ENCODE measurements at places on chromosomes 2 and 18.

DNA sequence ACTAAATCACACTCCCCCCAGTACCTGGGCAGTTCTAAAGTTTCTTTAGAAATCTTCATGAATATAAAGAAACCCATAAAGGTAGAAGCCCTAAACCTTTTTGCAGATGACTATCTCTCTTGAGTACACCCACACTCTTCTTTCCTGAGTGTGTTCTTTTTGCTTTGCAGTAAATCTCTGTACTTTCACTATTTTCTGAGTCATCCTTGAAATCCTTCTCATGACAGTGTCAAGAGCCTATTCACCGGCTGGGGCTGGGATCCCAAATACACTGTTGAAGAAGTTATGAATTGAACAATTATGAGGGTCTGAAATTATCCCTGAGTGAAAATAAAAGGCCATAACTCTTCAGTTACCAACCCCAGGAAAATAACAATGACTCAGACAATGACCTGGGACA is 133.9 kb upstream of the CCDC195 start:
- no peaks in the 10 kb centered on the region for H3K36me3 ChIP-seq
- H3K27me3 ChIP-seq: no peaks in the 10 kb centered on the region
- no peak for DNase-seq

DNA sequence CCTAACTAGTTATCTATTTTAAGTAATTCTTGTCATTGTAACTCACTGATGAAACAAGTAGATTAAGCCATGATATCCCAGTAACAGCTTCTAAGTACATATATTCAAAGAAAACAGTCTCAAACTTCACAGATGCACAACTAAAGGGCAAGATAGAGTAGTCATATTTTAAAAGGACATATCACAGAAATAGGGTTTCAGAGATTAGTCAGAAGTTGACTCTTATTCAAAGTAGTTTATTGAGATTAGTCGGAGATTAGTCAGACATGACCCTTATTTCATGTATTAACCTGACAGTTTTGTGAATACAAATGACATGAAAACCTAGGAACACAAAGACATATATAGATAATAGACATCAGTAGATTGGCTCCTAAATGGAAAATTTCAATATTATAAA is 15.9 kb upstream of the CHAC2 start:
- no peaks in the 10 kb centered on the region for H3K27me3 ChIP-seq
- H3K36me3 ChIP-seq: peaks cover 24% of the 10 kb centered on the region
- H3K4me3 ChIP-seq: no peak overlapping the region
- no peaks in the 10 kb centered on the region for H3K4me1 ChIP-seq
- H3K27ac ChIP-seq: no peak overlapping the region
- DNase-seq: no peak

GRCh38 chr2:213238753-213239495 is 45.3 kb upstream of the SPAG16 start:
- peak overlapping the region; percentile 24 for H3K4me3 ChIP-seq
- peak overlapping the region; percentile 90 for H3K27ac ChIP-seq

- no peaks in the 10 kb centered on the region for H3K27me3 ChIP-seq
- no peak overlapping the region for H3K4me3 ChIP-seq
- peak; percentile 57 for DNase-seq
- no peaks in the 10 kb centered on the region for H3K36me3 ChIP-seq
- H3K4me1 ChIP-seq: peaks cover 10% of the 10 kb centered on the region
- H3K27ac ChIP-seq: no peak overlapping the region
Measured at GRCh38 chr18:34707670-34708069, 2.4 kb upstream of the DTNA start.

DNA sequence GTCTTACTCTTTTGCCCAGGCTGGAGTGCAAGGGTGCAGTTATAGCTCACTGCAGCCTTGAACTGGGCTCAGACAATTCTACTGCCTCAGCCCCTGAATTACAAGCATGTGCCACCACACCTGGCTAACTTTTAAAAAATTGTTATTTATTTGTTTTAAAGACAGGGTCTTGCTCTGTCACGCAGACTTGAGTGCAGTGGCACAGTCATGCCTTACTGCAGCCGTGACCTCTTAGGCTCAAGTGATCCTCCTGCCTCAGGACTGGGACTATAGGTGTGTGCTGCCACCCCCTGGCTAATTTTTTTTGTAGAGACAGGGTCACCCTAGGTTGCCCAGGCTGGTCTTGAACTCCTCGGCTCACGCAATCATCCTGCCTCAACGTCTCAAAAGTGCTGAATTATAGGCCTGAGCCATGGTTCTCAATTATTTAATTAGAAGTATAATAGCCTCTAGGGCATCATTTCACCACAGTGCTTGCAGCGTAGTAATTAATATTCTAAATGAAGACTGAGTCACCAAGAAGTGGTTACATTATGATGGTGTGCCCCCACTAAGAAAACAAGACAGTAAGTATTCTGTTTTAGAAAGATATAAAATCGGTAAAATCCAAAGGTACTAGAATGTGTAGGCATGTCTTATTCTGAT is 69.6 kb downstream of the EML4 start:
- peak overlapping the region; percentile 13 for H3K27ac ChIP-seq
- no peaks in the 10 kb centered on the region for H3K27me3 ChIP-seq
- no peak overlapping the region for H3K4me3 ChIP-seq
- H3K4me1 ChIP-seq: peaks cover 6% of the 10 kb centered on the region
- no peaks in the 10 kb centered on the region for H3K36me3 ChIP-seq
- peak; percentile 43 for DNase-seq

GRCh38 chr2:215635788-215636139 is 199.9 kb upstream of the FN1 start:
- no peak overlapping the region for H3K27ac ChIP-seq
- H3K4me1 ChIP-seq: peaks cover 8% of the 10 kb centered on the region
- H3K4me3 ChIP-seq: no peak overlapping the region

DNA sequence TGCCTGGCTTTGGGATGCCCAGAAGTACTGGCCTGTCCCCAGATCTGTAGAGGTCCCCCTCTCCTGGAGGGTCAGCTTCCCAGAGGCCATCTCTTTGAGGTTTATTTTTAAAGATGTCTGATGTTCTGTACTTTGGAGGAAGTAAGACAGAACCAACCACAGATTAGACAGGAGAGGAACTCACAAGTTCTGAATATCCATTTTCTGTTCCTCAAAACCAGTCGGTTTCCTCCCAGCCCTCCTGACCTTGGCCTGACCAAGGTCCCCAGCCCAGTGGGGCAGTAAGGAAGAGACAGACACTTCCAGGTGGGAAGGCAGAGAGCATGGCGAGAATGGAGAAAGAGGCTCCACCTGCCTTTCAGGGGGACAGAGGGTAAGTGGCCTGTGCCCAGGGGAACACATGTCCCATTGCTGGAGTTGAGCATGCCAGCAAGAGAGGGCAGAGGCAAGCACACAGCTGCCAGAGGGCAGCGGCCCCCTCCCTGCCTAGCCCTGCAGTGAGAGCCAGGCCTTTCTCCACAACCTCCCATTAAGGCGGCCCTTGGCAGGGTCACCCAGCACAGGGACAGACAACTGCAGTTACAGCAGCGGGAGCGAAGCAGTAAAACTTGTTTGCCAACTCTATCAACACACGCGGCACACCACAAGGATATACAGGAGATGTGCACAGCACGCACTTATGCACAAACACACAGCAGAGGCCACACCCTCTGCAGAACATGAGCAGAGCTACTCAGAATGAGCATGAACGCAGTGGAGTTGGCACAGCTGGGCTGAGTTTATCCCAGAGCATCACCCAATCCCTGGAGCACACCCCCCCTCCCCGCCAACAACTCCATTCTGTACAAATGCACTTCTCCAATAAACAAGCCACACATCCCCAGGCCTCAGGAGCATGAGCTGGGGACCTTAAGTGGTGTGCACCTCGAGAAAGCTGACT is 18.5 kb upstream of the SEMA4C start:
- peak overlapping the region; percentile 29 for H3K4me3 ChIP-seq
- H3K36me3 ChIP-seq: no peaks in the 10 kb centered on the region
- peaks cover 71% of the 10 kb centered on the region for H3K4me1 ChIP-seq
- peak; percentile 98 for DNase-seq
- no peaks in the 10 kb centered on the region for H3K27me3 ChIP-seq

GRCh38 chr2:22485486-22485885 is 899.5 kb upstream of the KLHL29 start:
- no peaks in the 10 kb centered on the region for H3K4me1 ChIP-seq
- H3K4me3 ChIP-seq: no peak overlapping the region
- H3K27me3 ChIP-seq: no peaks in the 10 kb centered on the region
- no peaks in the 10 kb centered on the region for H3K36me3 ChIP-seq
- DNase-seq: no peak

- no peaks in the 10 kb centered on the region for H3K27me3 ChIP-seq
- no peaks in the 10 kb centered on the region for H3K4me1 ChIP-seq
- H3K36me3 ChIP-seq: no peaks in the 10 kb centered on the region
- no peak for DNase-seq
Measured at GRCh38 chr2:205712508-205712907, 30.2 kb downstream of the NRP2 start.

DNA sequence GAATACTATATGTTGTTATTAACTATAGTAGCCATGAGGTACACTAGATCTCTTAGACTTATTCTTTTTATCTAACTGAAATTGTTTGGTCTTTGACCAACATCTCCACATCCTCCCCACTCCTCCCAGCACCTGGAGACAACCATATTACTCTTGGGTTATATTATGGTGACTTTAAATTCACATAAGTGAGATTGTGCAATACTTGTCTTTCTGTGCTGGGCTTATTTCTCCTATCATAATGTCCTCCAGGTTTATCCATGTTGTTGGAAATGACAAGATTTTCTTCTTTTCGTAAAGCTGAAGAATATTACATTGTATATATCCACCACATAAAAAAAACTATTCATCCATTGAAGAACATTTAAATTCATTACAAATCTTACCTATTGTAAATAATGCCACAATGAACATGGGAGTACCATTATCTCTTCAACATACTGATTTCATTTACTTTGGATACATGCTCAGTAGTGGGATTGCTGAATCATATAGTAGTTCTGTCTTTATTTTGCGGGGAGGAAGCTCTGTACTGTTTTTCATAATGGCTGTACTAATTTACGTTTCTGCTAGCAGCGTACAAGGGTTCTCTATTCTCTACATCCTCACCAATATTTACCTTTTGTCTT is 159.2 kb upstream of the SCN7A start:
- no peaks in the 10 kb centered on the region for H3K36me3 ChIP-seq
- no peaks in the 10 kb centered on the region for H3K27me3 ChIP-seq
- no peaks in the 10 kb centered on the region for H3K4me1 ChIP-seq
- no peak overlapping the region for H3K4me3 ChIP-seq
- H3K27ac ChIP-seq: no peak overlapping the region
- no peak for DNase-seq

All from PC-9 (cell line).